ENCODE measurements at places on chromosomes 1 and 21.

- no peak for DNase-seq
These were observed 44.6 kb upstream of the TMEM125 start for GRCh38 chr1:43225168-43225567.

- no peak for DNase-seq
These were observed 505.2 kb upstream of the NR5A2 start for GRCh38 chr1:199522338-199522737.

DNA sequence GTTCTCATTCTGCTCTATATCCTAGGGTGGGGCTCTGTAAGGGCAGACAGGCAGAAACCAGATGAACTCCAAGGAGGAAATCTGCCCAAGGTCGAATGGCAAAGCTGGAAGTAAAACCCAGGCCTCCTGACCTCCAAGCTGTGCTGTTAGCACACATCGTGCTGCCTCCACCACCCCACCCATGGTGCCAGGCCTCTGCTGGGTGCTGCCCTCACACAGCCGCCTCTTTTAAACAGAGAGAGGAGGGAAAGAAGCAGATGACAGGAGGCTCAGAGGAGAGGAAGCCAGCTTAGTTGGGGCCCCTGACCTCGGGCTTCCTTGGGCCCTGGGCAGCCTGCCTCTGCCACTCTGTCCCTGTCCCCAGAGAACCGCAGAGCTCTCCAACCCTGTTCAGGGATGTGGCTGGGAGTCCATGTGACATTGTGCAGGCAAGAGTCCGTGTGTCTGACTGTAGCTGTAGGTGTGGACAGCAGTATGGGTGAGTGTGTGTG is 1.1 kb downstream of the SYNC start:
- no peak for DNase-seq

GRCh38 chr1:155463865-155464650 is 98.5 kb downstream of the ASH1L start:
- no peak for DNase-seq

- DNase-seq: no peak
These were observed 40.7 kb downstream of the RPS6KA1 start for GRCh38 chr1:26570287-26570686.

- no peak for DNase-seq
These were observed at the start of gene RIPPLY3 for GRCh38 chr21:37006486-37007291. RIPPLY3 (plus strand) TSS chr21:37006702; CDS start chr21:37006773, 71 bp downstream.

GRCh38 chr1:33143176-33143575 is 38.7 kb downstream of the TRIM62 start:
- no peak for DNase-seq

All from HuH-7.5 (cell line).